GM04504 (cell line): ENCODE measurements at places on chromosomes 12 and 14.

DNA sequence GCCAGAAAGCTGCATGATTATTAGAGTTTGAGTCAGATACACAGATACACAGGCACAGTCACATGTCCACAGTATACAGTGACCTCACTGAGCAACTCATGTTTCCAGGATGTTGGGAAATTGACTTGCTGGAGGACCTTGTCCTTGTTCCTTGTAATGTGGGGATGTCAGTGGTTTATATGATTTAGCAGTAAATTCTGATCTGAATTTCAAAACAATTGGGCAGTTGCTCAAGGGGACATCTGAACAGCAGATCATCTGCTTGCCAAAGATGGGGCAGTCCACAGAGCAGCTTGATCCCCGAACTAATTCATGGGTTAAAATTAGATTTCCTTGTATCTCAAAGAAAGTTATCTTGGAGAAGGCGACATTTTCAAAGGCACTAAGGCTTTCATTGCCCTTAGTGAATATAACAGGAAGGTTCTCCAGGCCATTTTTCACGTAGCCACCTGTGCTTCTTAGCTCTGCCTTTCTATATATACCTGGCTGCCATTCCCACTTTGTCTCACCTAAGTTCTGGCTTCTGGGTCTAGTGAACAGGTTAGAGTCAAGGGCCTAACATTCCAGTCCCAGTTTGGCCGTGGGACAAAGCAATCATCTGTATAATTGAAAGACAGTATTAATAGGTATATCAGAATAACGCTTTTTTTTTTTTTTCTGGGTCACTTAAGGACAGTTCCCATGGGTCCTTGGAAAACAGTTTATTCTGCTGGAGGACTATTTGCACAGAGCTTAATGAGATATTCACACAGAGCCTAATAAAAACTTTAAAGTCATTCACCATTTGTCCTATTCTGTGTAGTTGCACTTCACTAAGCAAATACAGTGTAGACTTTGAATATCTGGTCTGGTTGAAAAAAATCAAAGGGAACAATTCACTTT is 64.9 kb upstream of the STRN3 start:
- peak; percentile 88 for DNase-seq

DNA sequence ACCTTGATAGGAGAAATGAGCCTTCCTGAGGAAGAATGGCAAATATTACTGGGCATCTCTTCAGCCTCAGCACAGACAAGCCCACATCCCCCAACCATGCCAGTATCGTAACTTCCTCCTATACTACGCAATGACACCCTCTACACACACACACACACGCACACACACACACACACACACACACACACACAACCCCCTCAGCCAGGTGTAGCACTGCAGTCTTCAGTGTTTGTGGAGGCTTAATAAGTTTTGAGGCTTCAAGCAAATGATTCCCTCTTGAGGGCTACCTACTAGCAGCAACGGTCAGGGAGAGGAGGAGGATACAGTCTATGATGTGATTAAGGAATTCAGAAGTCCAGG is 1.6 kb downstream of the DGKA start:
- DNase-seq, result no peak

GRCh38 chr14:64705381-64706118 is 1.3 kb downstream of the PLEKHG3 start:
- DNase-seq, result no peak

DNA sequence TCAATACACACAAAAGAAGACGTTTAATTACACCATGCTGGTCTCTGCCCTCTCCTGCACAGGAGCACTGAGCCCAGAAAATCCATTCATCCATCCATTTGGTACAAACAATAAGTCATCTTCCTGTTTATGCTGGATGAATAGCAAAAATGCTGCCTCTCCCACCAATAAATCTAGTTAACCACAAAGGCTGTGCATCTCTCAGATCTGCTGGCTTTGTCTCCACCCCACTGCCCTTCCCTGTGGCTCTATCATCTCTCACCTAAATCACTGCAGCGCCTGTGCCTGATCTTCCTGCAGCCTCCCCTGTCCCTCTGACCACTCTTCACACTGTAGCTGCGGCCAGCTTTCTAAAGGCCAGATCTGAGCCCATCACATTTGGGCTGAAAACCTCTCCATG is 72.9 kb upstream of the DDX11 start:
- no peak for DNase-seq

- no peak for DNase-seq
These were observed 368.4 kb downstream of the ATP23 start for GRCh38 chr12:58309806-58310205.
